ENCODE measurements at places on chromosomes 7 and 10. TPM values are rescaled to one million over a fixed set of nuclear protein-coding genes. Genes with fewer than 3 reads are reported as not detected.

- no peak for DNase-seq
Measured at GRCh38 chr7:33654676-33655075, 250.7 kb upstream of the BMPER start.

DNA sequence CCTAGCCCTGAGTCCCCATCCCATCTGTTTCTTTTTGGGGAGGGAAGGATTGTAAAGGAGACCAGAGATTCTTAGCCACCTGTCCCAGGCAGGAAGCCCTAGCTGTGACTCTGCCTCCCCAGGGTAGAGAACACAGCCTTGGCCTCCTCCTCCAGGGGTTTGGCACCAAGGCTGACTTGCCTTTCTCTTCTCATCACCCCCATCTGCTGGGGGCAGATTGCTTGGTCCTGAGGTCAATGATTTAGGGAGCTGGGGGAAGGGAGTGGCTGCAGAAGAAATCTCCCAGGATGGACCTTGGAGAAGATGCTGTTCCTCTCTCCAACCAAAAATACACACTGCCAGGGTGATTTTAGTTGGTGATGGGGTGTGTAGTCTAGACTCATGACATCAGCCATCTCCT lies 2.6 kb upstream of the MNX1 start:
- no peak for DNase-seq

DNA sequence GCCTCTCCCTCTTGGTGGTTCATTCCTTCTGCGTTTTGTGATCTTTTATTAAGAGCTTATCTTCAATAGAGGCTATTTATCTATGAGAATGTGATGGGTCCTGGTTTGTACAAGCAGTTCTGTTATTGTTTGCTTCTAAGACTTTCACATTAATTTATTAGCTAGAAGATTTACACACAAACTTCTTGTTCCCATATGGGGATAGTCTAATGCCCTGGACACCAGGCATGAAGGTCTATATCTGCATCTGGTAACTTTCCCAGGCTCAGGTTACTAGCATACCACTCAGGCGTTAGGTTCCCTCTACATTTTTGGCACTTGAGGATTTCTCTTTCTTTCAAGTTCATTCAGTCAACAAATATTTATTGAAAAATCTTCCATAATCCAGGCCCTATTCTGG lies 7.7 kb downstream of the XPNPEP1 start:
- DNase-seq, result no peak

GRCh38 chr10:124329941-124330340 lies 88.8 kb downstream of the OAT start:
- no peak for DNase-seq

Gene DYDC2
- not detected for polyA plus RNA-seq

Gene LFNG
- polyA plus RNA-seq, result 10.7 TPM

- DNase-seq, result no peak
Measured at GRCh38 chr10:43857206-43857930, 208.7 kb upstream of the ZNF32 start.

GRCh38 chr10:68154211-68154497 lies 44.9 kb downstream of the MYPN start:
- no peak for DNase-seq

Gene ADCK2
- 17.2 TPM for polyA plus RNA-seq

- DNase-seq, result no peak
Measured at GRCh38 chr10:1404323-1405260, 332.7 kb downstream of the ADARB2 start.

Gene MMP21
- polyA plus RNA-seq, result not detected

- no peak for DNase-seq
Measured at GRCh38 chr10:88617772-88618300, 31.3 kb downstream of the LIPJ start.

DNA sequence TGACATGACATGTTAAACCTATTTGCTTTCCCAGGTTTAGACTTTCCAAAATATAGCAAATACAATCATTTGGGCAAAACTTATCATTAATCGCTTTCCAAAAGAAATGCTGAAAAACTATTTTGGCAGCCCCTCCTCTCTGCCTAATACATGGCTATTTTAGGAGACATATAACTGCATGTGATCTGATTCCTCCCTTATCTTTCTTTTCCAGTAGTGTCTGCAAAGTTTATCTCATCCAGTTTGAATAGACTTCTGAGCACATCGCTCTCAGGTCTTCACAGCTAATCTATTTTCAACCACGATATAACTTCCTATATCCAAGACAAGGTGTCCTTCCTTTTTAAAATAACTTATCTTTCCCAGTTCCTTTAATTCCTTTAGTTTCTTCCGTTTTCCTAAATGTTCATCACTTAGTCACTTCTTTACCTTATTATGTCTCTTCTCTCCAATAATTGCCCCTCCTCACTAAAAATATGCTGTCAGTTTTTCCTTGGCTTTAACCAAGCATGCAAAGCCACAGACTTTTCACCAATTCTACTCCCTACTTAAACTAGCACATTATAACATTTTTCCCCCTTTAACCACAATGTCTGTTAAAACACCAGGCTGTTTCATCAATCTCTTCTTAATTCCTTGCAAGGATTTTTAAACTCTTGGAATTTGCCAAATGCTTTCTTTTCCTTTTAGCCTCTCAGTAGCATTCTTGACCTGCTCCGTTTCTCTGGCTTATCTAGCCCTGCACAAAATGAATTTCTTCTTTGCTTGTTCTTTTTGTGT lies 24.4 kb downstream of the GNG11 start:
- no peak for DNase-seq

DNA sequence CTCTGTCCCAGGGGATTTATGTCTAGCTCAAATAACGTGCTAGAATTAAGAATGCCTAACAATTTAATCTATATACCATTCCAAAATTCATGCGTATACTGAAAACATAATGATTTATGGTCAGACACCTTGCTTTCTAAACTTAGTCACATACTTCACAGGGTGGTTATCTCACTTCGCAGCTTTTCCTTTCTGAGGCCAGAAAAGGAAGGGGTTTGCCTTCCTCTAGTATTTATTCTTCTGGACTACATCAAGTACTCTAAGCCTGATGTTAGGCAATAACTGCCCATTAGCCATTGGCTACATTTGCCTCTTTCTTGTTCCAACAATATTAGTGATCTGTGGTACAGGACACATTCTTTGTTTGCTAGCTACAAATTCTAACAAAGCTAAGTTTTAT lies 72.6 kb upstream of the FHIP2A start:
- no peak for DNase-seq
